Stimulated activated CD8-positive, alpha-beta memory T cell treated with anti-CD3 and anti-CD28 coated beads, Interleukin-7, amount 100 ng/mL, for 48 hours (primary cell): ENCODE measurements at places on chromosomes 3 and 15.

DNA sequence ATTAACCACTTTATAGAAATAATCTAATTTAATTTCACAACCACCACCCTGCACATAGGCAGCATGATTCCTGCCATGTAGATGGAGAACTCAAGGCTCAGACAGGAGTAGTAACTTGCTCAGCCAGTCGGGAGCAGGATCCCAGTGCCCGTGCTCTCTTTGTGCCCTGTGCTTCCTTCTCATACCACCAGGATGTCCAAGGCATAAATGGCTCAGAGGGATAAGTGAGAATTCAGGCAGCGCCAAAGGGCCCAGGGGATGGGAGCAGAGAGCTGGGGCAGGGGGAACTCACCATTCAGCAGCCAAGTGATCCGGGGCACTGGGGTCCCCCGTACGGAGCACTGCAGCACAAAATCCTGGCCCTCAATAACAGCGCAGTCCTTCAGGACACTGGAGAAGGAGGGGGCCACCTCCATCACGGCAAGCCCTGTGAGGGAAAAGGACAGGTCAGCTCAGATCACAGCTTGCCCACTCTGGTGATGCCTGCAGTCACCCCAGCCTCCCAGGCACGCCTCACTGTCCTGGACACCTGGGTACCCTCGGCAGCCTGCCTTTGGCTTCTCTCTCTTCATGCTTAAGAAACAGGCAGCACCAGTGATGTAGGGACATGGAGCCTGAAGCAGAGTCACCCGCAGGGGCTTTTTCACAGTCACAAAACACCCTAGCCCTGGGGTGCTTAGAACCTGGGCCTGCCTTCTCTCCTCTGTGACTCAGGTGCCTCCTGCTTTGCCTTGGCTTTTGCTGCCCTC, 141.0 kb upstream of the HACD2 start:
- DNase-seq: no peak

GRCh38 chr3:67647390-67647878, 7.0 kb downstream of the SUCLG2 start:
- no peak for DNase-seq

DNA sequence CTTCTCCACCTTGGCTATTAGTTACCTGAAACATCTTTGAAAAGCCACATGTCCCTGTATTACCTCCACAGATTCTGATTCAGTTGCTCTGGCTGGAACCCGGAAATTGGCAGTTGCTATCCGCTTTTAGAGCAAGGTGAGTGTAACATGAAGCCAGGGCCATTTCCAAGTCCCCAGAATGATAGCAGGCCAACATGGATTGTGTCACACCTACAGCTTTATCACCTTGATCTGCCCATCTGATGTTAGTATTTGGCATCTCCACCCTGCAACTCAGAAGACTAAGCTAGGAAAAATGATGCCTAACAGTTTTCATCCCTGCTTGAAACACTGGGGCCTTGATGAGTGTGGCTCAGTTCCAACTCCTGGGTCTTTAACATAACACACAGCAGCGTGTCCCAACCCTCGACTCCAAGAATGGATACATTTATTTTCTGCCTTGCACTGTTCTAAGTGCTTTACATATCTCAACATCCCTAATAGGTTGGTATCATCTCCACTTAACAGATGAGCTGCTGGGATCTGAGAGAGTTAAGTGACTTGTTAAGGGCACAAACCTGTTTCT, 21.3 kb upstream of the NUDT16 start:
- no peak for DNase-seq

GRCh38 chr15:72809329-72809728, 25.8 kb upstream of the ADPGK start:
- no peak for DNase-seq

DNA sequence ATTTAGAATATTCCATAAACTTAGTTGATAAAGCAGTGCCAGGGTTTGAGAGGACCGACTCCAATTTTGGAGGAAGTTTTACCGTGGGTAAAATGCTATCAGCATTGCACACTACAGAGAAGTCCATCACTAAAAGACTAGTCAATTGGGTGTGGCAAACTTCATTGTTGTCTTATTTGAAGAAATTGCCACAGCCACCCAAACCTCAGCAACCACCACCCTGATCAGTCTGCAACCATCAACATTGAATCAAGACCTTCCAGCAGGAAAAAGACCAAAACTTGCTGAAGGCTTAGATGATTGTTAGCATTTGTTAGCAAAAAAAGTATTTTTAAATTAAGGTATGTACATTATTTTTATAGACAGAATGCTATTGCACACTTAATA, 60.5 kb downstream of the KLF13 start:
- DNase-seq: no peak

GRCh38 chr3:159356606-159357005, 554.8 kb downstream of the MFSD1 start:
- no peak for DNase-seq

GRCh38 chr3:149411583-149411982, 34.1 kb upstream of the TM4SF1 start:
- DNase-seq: no peak

- DNase-seq: no peak
Observed at GRCh38 chr3:193903966-193904365, 232.0 kb upstream of the HES1 start.

DNA sequence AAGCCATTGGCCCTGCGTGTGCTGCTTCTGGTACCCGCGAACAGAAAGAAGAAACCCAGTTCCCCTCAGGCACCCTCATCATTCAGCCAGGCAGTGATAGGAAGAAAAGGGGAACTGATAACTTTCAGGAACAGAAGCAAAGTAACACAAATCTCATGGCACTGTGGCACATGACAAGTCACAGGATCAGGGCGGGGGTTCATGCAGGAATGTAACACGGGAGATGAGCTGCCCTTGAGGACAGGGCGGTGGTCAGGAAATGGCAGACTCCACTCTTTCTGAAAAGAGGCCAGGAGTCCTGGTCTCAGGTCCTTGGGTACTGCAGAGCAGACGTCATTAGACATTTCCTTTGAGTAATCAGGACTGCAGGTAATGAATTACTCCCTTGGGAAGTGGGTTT, 95.5 kb downstream of the CCNL1 start:
- no peak for DNase-seq

DNA sequence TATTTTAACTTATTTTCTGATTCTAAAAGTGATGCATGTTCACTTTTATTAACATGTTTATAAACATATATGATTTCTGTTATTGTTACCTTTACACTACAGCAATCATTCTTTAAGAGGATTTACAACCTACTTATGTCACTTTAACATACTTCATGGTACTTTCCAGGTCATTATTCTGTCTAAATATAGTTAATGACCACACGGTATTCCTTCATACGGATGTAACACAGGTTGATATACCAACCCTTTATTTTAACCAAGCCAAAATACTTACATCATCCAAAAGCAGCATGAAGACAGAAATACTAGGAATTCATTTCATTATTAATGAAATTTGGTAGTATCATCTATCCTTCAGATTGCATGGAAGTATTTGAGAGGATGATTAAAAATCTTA, 18.6 kb downstream of the PIK3R4 start:
- no peak for DNase-seq

DNA sequence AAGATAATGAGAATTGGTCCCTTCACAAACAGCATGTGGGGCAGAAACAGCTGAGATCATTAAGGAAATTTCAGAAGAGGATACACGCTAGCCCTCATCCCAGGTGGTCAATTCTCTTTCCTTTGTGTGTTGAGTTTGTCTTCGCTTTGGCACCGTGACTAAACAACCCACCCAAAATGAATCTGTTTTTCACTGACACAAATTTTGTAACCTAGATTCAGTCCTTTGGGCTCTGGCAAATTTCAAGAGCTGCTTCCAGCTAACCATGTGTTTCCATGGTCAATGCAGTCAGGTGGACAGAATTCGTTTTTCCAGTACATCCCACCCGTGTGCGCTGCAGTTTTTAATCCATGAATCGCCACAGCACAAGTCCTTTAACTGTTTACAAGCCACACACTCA, 435.4 kb downstream of the WDR72 start:
- no peak for DNase-seq

GRCh38 chr3:184814214-184814613, 2.2 kb downstream of the VPS8 start:
- no peak for DNase-seq

- no peak for DNase-seq
Observed at GRCh38 chr3:158548691-158549090, 22.3 kb upstream of the MLF1 start.

DNA sequence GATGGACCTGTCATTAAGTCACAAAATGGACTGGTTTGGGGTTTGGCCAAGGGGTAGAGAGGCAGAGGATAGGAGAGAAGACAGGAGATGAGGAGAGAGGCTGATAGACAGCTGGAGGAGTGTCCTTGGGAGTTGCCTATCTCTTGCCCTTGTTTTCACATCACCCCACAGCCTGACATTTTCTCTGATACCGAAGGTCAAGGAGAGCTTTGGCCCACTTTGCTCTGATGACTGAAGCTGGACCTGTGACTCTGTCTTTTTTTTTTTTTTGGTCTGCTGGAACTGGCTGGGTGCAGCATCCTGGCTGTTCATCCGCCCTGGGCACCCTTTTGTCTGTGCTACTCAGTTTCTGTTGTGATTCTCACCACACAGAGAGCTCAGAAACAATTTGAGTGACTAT, 5.1 kb downstream of the GPD1L start:
- DNase-seq: no peak

- no peak for DNase-seq
Observed at GRCh38 chr15:50059883-50060282, 59.1 kb downstream of the ATP8B4 start.

DNA sequence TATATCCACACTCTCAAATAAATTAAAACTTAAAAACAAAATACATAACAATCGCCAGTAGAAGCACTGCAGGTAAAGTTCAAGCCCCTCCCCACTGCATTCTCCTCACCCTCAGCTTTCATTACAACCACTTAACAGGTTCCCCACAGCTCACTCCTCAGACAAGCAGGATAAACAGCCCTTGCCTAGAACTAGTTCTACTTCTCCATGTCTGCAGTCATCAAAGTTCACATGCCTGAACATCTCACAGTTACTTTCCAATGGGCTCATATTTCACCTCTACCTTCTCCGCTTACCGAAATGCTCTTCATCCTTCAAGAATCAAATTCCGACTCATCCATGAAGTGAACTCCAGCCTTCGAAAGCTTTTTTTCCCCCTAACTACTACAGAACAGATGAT, 4.1 kb downstream of the YEATS2 start:
- DNase-seq: no peak

DNA sequence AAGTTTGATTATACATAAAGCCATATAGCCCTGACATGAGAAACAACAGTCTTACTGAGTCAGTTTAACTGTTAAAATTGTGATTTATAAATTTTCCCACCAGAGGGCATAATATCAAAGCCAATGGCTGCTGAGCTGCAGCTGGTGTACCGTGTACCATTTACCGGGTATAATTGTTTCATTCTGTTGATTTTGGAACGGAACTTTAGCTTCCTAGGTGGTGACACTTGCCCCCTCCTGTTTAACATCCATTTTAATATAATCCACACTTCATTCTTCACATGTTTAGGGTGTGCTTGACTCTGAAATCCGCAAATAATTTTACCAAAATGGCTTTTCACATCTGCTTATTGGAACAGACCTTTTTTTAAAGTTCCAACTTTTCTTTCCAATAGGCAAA, 72.8 kb downstream of the SLC9A9 start:
- DNase-seq: no peak

- no peak for DNase-seq
Observed at GRCh38 chr15:96736384-96736783, 405.9 kb downstream of the NR2F2 start.

- DNase-seq: no peak
Observed at GRCh38 chr3:129230311-129231019, 18.9 kb upstream of the COPG1 start.

DNA sequence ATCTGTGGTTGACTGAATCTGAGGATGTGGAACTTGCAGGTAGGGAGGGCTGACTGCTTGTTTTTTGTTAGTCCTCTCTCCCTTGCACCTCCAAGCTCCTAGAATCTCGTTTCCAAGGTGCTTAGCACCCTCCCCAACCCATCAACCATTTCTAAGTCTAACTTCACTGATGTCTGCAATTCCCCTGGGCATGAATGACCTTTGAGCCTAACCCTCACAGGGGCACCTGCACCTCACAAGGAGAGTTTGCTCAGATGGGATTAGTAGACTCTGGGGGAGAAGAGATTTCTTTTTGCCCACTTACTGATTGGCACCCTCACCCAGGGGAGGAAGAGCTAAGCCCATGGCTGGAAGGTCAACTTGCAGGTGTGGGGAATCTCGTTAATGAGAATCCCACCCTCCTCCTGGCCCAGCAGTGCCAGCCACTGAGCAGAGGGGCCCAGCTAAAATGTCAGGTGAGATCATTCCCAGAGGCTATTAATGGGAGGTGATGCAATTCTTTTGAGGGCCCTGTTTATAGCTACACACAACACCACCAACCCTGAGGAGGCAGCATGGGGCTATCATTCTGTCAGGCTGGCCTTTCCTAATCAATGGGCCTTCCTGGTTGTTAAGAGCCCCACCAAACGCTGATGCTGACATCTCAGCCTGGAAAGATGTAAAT, 81.6 kb upstream of the HERC1 start:
- no peak for DNase-seq

DNA sequence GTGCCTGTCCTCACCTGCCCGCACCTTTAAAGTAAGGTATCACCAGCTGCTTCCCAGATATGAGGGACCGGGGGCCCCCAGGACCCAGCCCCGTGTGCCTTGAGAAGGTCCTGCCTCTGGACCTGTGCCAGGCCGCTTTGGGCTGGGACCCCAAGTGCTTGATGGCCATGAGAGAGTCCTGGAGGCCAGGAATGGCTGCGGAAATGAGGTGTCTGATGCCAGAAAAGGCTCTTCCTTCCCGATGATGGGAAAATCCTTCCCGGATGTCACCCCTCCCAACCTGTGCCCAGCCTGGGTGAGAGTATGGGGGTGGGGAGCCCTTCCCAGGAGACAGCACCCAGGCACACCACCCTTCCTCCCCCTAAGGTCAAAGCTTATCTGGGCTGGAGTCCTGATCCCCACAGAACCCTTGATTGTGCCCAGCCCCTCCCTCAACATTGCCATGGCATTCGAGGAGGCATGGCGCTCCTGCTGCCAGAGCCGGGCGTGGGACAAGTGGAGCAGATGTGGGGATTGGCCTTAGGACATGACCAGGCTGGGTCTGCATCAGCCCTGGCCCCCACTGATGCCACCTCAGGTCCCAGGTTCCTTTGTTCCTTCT, 14.2 kb downstream of the SEMA3F start:
- no peak for DNase-seq

DNA sequence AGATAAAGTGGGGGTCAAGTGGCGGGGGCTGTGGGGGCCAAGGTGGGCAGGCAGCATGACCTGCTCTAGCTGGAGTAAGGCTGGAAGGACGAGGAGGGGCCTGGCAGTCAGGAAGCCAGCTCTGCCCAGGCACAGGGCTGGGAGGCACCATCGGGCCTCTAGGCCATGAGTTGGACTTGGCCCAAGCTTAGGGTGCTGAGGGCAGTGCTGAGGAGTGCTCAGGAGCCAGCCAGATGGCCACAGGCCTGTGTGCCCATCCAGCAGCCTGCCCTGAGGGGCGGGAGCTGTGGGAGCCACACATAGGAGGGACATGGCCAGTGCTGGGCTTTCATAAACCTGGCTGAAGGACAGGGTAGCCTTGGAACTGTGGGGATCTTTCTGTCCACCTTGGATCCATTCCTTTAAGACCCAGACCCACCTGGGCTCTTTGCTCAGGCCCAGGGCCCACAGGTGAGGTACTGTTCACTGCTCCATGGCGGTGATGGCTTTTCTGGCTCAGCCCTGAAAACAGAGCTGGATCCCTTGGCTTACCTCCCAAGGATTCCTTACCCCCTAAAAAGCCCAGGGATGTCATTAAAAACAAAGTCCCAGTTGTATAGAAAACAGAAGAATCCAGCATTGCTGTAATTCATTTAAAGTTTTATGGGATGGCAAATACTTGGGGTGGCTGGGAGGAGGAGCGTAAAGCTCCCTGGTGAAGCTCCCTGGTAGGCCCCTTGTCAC, 137.0 kb downstream of the DNAJB8 start:
- DNase-seq: no peak

GRCh38 chr3:112115161-112115739, 17.8 kb downstream of the GCSAM start:
- DNase-seq: no peak
